Heart right ventricle (tissue), 16 donors: ENCODE measurements at places on chromosomes 3 and 15. TPM values are rescaled to one million over a fixed set of nuclear protein-coding genes. Genes with fewer than 3 reads are reported as not detected.

DNA sequence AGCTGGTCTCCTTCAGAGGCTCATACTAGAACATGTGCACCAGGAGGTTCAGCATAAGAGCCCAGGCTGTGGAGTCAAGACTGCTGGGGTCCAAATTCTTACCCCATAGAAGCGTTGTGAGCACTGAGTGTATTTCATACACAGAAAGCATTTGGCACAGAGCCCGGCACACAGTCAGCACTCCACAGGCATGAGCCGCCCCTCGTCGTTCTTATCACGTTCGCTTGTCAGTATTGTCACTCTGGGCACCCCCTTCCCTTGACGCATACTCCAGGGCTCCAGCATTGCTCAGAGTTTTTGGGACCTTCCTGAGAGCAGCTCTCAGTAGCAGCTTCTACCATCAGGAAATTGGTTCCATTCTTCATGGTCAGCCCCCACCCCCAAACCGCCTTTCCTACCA, 25.2 kb downstream of the CORO2B start:
- no peak for DNase-seq

DNA sequence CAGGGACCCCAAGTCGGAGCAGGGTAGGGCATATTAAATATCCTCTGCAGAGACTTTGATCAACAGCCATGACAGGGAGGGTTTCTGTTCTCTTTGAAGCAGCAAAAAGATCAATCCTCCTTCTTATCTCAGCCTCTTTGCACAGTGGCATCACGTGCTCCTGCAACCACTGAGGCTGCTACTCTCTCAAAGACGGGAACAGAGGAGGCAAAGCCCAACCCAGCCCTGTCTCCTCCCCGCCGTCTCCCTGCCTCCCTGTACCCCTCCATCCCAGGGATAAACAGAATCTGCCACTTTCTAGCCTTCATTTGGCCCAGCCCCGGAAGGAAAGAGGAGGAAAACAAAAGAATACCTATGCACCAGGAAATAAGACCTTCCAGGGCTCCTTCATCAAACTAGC, 7.5 kb upstream of the TBC1D21 start:
- no peak for DNase-seq

DNA sequence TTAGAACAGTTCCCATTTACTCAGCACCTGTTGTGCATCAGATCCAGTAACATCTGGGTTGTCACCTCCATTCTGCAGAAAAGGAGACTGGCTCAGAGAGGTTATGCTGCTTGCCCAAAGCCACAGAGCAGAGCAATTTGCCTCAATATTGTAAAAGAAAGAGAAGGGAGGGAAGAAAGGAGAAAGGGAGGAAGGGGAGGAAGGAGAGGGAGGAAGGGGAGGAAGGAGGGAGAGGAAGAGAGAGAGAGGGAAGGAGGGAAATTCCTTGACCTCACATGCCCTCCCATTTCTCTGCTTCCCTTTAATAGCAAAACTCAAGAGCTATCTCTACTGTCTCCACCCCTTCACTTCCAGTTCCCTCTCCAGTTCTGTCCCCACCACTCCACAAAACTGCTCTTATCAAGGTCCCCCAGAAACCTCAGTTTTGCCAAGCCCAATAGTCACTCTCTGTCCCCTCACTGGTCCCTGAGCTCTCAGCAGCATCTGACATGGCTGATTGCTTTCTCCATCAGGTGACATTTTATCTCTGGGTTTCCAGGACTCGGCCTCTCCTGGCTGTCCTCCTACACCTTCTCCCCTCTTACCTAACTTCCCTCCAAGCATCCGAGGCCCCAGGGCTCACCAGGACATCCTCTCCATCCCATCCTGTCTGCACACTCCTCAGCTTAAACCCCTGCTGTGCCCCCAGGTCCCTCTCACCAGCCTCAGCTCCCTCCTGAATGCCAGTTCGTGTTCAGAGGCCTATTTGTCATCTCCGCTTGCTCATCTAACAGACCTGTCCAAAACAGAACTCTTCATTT, 104.7 kb upstream of the LINGO1 start:
- DNase-seq = no peak

SYNM gene
- 103 TPM for polyA plus RNA-seq

DNA sequence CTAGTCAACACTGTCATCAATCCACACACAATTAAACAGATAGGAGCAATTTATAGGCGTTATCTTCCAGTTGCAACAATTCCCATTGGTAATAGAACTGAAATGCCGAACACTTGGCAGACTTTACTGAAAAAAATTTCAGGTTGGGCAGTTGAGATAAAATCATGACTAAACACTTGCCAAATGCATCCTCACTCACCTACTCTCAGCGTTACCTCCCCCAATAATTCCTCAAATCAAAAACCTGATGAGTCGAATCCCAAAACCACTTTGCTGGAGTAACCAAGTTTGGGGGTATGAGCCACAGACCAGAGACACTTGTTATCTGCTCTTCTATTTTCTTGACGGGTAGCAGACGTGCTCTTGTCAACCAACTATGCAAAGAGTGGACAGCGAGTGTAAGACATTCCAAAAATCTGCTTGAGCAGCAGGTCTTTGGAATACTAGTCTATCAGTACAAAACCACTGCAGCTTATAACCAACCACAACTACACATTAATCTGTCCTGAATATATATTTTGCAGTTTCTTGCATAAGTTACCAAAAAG, 30.3 kb downstream of the PPP1R2 start:
- DNase-seq = no peak

SCN5A gene
- polyA plus RNA-seq = 29.9 TPM
